ENCODE measurements at places on chromosomes 7 and 10.

- no peak for DNase-seq
Measured at GRCh38 chr10:117509573-117509972, 33.0 kb upstream of the EMX2 start.

DNA sequence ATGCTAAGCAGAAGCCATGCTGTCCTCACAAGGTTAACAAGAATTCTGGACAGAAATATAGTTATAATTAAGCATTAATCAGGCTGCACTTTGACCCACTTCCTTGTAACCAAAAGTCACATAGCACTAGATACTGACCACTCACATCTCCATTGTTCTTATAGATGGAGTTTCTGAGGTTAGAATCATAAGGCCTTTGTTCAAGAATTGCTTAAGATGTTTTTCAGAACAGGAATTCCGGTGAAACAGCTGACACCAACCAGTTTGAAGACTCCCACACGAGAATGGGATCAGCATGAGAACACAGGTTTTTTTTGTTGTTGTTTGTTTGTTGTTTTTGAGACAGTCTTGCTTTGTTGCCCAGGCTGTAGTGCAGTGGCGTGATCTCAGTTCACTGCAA, 488.3 kb upstream of the NRP1 start:
- no peak for DNase-seq

DNA sequence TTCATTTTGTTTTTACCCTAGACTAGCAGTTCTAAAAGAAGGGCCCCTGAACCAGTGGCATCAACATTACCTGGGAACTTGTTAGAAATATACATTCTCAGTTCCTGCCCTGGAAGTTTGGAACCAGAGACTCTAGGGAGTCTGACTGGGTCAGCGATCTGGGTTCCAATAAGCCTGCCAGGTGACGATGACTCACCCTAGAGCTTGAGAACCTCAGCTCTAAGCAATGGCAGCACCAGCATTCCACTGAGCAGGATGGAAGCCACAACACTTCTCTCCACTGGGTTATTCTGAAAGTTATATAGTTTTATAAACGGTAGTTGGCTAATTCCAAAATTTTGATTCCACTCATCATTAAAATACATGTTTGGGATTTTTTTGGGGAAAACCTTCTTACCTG, 97.0 kb upstream of the AMPH start:
- DNase-seq: peak; percentile 22

DNA sequence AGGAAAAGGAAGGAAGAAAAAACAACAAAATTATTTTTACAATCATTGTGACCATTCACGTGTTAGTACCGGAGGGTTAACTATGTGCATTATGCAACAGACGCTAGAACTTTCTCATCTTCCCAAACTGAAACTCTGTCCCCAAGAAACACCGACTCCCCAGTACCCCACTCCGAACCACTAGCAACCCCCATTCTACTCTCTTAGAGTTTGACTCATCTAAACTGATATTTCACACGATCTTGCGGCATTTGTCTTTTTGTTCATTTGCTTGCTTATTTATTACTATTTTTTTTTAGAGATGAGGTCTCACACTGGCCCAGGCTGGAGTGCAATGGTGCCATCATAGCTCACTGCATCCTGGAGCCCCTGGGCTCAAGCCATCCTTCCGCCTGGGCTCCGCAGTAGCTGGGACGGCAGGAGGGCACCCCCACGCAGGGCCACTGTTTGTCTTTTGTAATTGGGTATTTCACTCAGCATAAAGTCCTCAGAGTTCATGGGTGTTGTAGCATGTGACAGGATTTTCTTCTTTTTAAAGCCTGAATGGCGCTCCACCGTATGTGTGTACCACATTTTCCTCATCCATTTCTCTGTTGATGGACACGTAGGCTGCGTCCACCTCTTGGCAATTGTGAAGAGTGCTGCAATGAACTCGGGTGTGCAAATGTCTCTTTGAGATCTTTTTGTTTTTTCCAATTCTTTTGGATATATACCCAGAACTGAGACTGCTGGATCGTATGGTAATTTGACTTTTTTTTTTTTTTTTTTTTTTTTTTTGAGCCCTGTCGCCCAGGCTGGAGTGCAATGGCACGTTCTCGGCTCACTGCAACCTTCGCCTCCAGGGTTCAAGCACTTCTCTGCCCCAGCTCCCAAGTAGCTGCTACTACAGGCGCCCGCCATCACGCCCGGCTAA, 9.5 kb downstream of the MNX1 start:
- DNase-seq: no peak
